T-helper 22 cell (primary cell): ENCODE measurements at places on chromosomes 2 and 18.

- no peak for DNase-seq
Observed at GRCh38 chr2:202024871-202025270, 8.8 kb upstream of the FZD7 start.

DNA sequence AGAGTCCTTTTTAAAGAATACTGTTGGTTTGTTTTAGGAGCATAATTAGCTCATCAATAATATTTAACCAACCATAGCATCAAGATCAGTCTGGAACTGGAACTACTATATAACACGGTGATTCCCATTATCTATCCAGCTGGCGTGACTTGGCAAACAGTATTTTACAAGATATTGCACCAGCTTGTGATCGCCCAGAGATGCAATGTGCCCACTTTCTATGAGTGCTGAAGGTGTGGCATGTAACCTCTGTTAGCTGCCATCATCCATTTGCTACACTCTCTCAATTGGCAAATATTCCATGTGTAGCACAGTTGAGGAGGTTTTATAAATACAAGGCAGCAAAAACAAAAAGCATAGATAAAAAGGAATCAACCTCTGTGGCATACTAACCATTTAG lies 64.9 kb downstream of the FIGN start:
- DNase-seq, result no peak

GRCh38 chr2:182142062-182142461 lies 156.4 kb downstream of the PPP1R1C start:
- DNase-seq, result no peak

DNA sequence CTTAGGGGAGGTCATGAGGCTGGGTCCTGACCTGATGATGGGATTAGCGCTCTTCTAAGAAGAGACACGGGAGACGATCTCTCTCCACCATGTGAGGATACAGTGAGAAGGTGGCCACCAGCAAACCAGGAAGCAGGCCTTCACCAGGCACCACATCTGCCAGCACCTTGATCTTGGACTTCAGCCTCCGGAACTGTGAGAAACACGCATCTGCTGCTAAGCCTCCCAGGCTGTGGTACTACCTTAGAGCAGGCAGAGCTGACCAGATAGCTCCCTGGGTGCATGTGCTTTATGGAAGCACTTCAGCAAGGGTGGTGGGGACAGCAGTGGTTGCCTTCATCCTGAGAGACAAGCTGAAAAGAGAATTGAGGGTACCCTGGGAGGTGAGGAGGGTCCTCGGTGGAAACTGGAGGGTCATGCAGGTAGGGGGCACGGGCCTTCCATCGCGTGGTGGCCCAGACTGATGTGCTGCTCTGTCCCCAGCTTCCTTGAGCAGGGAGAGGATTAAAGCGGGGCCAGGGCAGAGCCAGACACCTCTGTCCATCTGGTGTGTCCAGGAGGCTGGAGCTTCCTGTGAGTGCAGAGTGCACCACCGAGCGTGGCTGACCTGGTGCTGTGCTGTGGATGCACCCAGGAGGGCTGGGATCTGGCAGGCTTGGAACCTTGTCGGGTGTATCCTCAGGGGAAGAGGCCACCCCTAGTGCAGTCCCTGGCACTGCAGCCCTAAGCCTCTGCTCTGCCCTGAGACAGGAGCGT lies 42.9 kb upstream of the HS6ST1 start:
- no peak for DNase-seq

DNA sequence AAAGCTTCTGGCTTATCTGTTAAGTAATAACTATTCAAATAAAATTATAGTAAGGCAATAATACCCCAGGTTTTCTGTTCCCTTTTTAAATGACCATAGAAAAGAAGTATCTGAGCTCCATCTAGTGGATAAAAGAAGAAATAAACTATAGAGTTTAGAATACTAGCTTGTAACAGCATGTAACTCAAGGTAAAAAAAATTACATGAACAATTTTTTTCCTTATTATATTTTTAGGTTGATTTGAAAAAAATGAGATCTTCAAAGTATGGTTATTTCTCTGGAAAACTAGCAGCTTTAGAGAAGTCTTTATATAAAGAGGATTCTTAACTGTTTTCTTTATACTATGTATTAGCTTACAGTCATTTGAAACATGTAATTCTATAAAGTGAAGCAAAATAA lies 58.1 kb downstream of the NCKAP1 start:
- DNase-seq, result no peak

DNA sequence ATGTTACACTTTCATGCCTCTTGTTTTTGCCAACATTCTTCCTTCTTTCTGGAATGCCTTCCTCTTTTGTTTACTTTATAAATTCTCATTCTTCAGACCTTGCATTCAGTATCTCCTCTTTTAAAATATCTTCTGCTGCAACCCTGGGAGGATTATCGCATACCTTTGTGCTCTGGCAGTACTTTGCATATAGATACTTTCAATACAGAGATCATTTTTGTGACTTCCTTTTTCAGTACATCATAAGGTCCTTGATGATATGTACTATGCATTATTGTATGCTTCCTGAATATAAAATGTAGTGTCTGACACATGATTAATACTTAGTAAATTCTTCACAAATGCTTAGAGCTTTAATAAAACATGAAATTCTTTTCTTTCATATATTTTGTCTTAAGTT lies 538.7 kb downstream of the TRIB2 start:
- no peak for DNase-seq

- no peak for DNase-seq
Observed at GRCh38 chr2:103132536-103133217, 370.8 kb downstream of the TMEM182 start.

GRCh38 chr2:107392241-107392704 lies 434.4 kb upstream of the RGPD4 start:
- no peak for DNase-seq

DNA sequence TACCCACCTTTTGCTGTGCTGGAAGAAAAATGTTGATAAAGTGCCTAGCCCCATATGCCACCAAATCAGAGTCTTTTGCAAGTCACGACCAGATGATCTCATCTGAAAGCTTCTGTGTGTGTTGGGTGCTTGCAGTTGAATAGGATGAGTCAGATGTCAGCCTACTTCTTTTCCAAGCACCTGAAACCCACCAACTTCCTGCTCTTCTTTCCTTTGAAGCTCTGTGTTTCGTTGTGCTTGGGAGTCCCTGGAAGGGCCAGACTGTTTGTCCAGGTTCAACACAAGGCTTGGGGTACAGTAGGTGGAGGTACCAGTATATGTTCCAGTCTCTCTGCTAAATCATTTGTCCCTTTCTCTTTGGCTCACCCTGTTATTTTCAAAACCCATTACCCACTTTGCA lies 36.8 kb upstream of the LCLAT1 start:
- no peak for DNase-seq

- DNase-seq, result no peak
Observed at GRCh38 chr18:39199231-39199855, 1633.7 kb upstream of the CELF4 start.
